Iris pigment epithelial cell (primary cell): ENCODE measurements at places on chromosomes 7 and 10.

- no peak for DNase-seq
Observed at GRCh38 chr7:96246919-96247318, 75.0 kb downstream of the SLC25A13 start.

DNA sequence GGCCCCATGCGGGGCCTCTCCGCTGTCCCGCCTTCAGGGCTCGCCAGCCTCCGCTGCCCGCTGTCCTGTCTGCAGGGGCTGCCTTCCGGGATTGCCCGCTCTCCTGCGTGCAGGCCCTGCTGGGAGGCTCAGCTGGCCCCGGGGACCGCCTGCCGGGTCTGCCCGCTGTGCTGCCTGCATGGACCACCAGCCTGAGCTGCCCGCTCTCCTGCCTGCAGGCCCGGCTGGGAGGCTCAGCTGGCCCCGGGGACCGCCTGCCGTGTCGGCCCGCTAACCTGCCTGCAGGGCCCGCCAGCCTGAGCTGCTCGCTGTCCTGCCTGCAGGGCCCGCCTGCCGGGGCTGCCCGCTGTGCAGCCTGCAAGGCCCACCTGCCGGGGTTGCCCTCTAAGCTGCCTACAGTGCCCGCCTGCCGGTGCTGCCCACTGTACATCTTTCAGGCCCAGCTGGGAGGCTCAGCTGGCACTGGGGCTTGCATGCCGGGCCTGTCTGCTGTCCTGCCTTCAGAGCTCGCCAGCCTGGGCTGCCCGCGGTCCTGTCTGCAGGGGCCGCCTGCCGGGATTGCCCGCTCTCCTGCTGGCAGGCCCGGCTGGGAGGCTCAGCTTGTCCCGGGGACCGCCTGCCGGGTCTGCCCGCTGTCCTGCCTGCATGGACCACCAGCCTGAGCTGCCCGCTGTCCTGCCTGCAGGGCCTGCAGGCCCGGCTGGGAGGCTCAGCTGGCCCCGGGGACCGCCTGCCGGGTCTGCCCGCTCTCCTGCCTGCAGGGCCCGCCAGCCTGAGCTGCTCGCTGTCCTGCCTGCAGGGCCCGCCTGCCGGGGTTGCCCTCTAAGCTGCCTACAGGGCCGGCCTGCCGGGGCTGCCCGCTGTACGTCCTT, 165.1 kb downstream of the GLRX3 start:
- DNase-seq, result no peak

- peak; percentile 47 for DNase-seq
Observed at GRCh38 chr7:145909991-145910513, 206.5 kb upstream of the CNTNAP2 start.

DNA sequence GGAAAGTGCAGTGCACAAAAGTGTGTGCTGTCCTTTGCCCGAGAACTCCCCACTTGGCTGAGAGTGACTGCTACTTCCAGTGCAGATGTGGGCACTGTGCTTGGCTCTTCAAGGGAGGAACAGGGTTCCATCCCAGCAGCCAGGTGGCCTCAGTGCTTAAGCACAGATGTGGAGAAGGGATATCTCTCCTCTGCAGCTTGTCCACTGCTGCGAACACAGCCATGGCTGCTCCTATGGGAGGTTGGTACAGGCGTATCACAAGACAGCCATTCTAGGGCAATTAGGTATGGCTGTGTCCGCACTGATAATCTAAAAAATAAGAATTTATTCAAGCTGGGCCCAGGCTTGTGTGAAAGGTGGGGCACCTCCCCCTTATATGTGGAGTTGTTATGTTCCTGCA, 66.6 kb downstream of the GLCCI1 start:
- DNase-seq, result no peak

DNA sequence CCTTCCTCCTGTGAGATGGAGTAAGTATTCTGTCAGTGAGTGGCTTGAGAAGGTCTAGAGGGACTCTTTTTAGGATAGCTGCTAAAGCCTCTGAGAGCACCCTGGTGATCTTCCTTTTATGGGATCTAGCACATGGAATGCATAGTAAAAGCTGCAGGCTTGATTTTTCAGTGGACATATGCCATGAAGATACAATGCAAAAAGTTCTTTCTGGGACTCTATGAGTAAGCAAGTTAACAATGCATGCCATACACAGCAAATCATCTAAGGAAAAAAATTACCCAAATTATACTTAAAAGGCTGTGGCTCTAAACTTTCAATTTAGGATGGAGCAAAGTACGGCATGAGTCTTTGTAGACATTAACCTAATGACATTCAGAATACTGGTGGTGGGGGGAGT, 154.5 kb downstream of the SGMS1 start:
- peak; percentile 48 for DNase-seq

- DNase-seq, result peak; percentile 87
Observed at GRCh38 chr7:85186521-85187241, at the start of gene SEMA3D. Gene SEMA3D (minus strand): TSS chr7:85187056. CDS start chr7:85121891, 65,165 bp downstream.

- DNase-seq, result no peak
Observed at GRCh38 chr10:126448091-126448490, 59.8 kb upstream of the ADAM12 start.

DNA sequence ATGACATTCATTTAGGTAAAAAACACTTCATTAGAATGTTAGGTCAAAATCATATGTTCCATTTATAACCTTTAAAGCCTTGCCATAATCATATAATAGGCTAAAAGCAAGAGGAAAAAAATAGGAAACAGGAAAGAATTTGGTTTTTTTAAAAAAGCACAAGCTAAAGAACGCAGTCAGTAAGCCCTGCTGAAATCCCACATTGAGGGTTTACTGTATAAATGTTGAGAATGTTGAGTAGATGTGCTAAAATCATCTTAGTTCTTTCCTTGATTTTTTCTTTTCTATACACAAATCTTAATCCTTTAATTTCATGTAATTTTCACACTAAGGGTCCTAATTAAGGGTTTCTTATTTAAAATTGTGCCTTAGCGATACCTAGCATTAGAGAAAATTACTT, 133.0 kb downstream of the TSPAN12 start:
- DNase-seq, result no peak

DNA sequence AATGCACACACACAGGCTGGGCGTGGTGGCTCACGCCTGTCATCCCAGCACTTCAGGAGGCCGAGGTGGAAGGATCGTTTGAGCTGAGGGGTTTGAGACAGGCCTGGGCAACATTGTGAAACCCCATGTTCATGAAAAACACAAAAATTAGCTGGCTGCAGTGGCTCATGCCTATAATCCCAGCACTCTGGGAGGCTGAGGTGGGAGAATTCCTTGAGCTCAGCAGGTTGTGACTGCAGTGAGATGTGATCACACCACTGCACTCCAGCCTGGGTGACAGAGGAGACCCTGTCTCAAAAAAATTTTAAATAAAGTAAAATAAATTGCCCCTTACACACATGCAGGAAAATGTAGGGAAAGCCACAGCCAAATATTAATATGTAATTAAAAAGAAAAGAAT, 44.1 kb downstream of the RNF32 start:
- no peak for DNase-seq

DNA sequence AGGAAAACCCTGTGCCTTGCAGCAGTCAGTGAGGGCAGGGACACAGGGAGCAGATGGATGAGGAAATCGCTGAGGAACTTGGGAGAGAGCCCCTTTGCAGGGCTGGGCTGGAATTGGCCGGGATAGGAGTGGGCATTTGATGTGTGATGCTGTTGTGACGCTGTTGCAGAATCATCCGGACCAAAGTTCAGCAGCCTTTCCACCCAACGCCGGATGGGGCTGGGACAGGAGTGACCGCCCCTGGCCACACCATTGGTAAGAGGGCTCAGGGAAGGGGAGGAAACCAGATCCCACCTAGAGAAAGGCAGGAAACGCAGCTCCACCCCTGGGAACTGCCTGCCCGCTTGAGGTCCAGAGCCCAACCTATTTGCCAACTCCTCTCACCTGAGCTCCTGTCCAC, 33.9 kb downstream of the PAX2 start:
- DNase-seq, result no peak

GRCh38 chr10:46094931-46095750, 49.1 kb upstream of the MSMB start:
- no peak for DNase-seq

DNA sequence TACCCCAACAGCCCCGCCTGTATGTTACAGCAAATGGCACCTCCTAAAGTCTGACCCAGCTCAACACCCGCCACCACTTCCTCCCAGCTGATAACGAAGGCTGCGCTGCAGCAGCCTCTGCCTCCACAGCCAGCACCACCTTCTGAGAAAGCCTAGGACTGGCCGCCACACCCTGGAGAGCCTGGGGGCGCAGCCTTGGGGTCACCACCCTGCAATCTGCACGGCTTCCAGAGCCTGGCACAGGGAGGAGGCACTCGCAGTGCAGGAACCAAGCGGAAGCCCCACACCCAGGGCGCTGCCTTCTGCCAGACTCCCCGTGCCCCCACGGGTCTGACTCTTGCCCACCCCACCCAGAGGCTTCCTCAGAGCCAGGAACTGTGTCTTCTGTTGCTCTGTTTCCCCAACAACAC, 112.5 kb downstream of the MAD1L1 start:
- no peak for DNase-seq

GRCh38 chr10:66714741-66715140, 211.1 kb upstream of the LRRTM3 start:
- peak; percentile 74 for DNase-seq

DNA sequence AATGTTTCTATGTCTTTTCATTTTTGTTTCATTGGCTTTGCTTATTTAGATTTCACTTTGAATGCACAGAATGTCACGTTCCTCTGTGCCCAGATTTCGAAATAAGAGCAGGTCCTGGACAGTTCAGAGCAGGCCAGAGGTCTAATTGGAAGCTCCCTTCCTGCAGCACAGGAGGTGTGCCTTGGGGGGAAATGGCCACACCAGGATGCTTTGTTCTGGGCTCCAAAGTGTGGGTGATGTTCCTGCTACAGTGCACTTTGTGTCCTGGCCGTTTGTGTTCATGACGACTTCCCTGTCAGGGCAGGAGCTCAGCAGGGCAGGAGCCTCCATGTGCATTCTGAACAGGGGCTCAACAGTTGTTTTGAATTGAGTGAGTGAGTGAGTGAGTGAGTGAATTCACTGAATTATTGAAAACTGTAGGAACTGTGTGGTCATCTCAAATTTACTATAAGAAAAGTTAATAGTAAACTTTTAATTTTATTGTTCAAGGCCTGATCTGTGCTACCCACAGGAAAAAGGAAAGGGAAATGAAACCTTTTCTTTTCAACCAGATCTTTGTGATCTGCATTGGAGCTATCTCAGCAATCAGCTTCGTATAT, 109.5 kb upstream of the GJD4 start:
- peak; percentile 22 for DNase-seq

- no peak for DNase-seq
Observed at GRCh38 chr7:157984423-157985163, 603.0 kb downstream of the PTPRN2 start.

GRCh38 chr7:106779877-106780276, 85.2 kb upstream of the PIK3CG start:
- DNase-seq, result no peak

DNA sequence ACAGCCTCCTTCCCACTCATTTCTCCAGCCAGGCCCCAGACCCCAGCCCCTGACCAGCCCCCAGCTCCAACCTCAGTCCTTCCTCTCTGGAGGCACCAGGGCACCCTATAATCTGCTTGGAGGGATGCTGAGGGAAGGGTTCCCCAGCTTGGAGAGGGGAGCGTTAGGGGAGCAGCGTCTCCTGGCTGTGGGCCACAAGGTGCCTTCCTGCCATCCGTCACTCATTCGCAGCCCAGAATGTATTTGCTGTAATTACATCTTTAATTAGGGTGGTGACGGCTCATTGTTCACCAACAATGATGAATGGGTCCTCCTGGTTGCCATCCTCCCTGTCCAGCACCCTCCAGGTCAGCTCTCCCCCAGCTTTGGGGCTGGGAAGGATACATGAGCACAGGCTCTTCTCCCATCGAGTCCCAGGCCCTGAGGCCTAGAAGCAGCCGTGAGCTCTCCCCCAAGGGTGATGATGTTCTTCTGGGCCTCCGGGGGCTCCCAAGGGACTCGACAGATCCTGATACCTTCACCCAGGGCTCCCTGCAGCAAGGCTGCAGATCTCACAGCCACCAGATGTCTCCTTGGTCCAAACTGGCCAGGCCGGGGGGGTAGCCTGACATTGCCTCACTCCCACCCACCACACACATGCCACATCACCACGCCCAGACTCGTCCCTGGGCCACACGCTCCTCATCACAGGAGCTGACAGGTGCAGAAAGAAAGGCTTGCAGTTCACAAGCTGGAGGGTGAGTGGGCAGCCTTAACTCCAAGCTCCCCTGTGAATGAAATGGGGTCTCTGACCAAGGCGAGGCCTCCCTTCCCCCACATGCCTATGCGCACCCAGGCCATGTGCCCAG, 26.8 kb downstream of the POLL start:
- DNase-seq, result no peak

DNA sequence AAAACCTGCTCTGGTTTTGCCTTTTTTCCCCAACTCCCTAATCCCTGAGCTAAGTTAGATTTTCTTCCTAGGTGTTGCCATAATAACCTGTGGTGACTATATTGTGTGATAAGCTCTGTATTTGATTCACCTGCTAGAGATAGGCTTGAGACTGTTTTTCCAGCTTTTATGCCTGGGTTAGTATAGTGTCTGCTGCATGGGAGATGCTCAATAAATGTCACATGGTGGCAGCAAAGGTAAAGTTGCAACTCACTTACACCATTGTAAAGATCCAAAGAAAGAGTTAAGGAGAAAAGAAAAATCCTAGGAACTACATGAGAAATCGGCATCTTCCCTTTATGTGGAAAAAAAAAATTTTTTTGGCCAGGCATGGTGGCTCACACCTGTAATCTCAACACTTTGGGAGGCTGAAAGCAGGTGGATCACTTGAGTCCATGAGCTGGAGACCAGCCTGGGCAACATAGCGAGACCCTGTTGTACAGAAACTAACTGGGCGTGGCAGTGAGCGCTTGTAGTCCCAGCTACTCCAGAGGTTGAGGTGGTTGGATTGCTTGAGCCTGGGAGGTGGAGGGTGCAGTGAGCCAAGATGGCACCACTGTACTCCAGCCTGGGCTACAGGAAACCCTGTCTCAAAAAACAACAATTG, 3.7 kb downstream of the CCNJ start:
- no peak for DNase-seq

GRCh38 chr7:31875424-31875823, 188.4 kb downstream of the PPP1R17 start:
- DNase-seq, result no peak

DNA sequence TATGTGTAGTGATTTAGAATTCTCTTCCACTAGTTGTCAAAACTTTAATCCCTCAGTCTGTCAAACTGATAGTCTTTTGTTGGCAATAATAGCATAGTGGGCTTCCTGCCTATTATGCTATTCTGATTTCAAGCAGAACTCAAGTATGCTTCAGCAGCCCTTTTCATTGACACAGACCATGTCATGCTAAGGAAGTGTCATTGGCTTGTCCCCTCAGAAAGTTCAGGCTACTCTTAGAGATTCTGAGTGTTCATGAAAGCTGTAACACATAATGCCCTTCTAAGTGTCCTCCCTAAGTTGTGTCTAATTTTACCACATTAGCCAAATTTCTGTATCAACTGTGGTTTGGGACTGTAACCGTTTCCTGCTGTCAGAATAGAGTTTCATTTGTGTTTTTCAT, 198.7 kb downstream of the THSD7A start:
- DNase-seq, result no peak

- peak; percentile 26 for DNase-seq
Observed at GRCh38 chr10:32419615-32420014, 26.3 kb upstream of the CCDC7 start.

GRCh38 chr10:12337453-12338372, 11.6 kb upstream of the CAMK1D start:
- DNase-seq, result peak; percentile 15

- no peak for DNase-seq
Observed at GRCh38 chr10:121242741-121243608, 355.3 kb downstream of the FGFR2 start.

GRCh38 chr7:7964691-7965090, 3.9 kb upstream of the GLCCI1 start:
- DNase-seq, result no peak

GRCh38 chr10:59623133-59624121, 86.2 kb downstream of the SLC16A9 start:
- no peak for DNase-seq
